Hematopoietic multipotent progenitor cell treated with erythropoietin and hydrocortisone succinate and interleukin-3 and kit ligand, for 4 days (in vitro differentiated cells): ENCODE measurements at places on chromosomes 4 and X.

GRCh38 chrX:14505648-14506047 is 23.7 kb upstream of the GLRA2 start:
- no peak for DNase-seq

- no peak for DNase-seq
These were observed 2.4 kb upstream of the SNX12 start for GRCh38 chrX:71070531-71070930.

DNA sequence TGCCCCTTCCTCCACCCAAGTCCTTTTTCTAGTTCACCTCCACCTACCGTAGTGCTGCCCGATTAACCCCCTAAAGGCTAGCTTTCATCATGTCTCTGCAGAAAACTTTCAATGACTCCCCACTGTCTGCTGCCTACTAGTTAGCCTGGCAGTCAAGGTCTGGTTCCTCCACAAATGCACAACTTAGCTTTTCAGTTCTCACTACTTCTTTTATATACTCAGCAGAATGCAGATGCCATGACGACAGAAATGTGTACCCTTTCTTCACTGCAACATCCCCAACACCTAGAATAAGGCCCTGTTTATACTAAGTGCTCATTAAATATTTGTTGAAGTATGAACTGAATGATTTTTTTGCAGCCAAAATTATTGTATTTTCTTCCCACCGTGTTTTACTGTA is 30.9 kb upstream of the RASGEF1B start:
- no peak for DNase-seq

DNA sequence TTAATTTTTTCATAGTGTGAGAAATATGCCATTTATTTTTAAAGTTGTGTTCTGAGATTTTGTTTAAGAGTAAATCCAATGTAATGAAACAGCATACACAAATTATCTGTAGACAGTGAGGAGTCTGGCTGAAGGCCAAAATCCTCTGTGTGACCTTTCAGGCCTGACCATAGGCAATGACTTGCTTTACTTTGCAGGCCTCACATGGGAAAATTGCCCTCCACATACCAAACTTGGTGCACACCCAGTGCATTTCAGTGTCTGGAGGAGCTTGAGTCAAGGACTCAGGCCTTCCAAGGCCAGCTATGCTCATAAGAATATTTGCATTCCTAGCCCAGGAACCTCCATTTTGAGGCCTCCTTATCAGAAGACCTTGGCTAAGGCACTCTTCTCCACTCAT is 430.1 kb downstream of the GABRG1 start:
- peak; percentile 21 for DNase-seq

DNA sequence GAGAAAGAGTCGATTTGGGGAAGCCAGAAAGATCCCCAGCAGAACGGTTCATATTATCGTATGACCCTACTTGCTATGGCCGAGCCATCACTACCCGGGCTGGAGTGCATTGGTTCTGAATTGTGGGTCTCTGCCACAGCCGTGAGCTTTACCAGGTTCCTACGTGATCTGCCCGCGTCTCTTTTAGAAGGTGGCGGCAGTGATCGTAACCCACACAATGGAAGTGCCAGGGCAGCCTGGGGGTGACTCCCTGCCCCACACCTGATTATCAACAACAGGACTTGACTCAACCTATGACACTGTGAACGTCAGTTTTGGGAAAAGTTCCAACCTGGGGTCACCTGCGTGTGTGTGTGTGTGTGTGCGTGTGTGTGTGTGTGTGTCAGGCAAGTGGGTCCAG is 90.8 kb downstream of the SHOX start:
- no peak for DNase-seq

- no peak for DNase-seq
These were observed 49.9 kb downstream of the FAM114A1 start for GRCh38 chr4:38917481-38918025.

GRCh38 chr4:1980561-1981041 is 28.2 kb downstream of the NELFA start:
- DNase-seq, result no peak

- peak; percentile 100 for DNase-seq
These were observed at the start of gene FAM193A for GRCh38 chr4:2536193-2537010. Gene FAM193A, plus strand, starts transcription at chr4:2536647. Its CDS starts 269 bp downstream, at chr4:2536916.

DNA sequence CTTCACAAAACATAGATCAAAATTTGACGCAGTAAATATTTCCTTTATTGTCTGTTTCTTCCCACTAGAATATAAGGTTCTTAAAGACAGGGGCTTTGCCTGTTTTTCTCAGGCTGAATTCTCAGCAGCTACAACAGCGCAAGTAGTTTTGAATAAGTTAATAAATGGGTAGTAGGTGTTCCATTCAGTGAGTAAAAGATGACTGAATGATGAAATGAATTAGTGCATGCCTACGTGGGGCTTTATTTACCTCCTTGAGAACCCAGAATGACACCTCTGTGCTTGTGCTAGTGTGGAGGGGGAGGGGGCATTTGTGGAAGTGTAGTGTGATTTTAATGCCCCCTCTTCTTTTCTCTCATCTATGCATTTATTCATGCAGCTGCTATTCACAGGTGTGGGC is 278.9 kb downstream of the FBXW7 start:
- DNase-seq, result no peak

DNA sequence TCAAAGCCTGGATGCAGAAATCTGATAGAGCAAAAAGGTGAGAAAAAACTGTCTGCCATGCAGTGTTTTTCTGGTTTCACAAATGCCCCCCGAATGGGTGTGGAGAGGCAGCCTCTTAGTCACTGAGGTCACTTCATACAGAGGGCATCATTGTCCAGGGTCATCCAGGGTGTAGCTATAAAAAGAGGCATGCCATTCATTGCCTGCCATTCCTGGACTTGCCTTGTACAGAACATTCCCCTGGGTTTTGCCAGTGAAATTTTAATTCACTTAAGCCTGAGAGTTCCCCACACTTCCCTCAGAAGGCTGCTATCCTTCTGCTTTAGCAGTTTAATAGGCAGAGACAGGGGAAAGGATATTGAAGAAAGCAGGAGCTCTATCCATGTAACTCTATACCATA is 230.3 kb downstream of the UNC5C start:
- no peak for DNase-seq

DNA sequence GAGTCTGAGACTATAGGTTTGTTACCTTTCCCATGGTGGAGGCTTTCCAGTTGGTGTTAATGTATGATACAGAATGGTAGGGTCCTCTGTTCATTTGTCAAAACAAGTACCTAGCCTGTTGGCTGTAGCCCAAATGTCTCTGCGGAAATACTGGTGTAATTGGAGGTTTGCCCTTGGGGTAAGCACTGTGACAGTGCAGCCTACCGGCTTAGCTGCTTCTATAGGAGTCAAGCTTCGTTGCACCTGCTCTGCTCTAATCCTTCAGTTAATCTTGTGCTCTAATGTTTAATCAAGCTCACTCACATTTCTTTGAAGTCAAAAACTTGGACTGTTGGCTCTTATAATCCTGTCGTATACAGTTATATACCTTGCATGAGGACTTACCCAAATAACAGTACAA is 203.4 kb downstream of the CCNG2 start:
- no peak for DNase-seq

DNA sequence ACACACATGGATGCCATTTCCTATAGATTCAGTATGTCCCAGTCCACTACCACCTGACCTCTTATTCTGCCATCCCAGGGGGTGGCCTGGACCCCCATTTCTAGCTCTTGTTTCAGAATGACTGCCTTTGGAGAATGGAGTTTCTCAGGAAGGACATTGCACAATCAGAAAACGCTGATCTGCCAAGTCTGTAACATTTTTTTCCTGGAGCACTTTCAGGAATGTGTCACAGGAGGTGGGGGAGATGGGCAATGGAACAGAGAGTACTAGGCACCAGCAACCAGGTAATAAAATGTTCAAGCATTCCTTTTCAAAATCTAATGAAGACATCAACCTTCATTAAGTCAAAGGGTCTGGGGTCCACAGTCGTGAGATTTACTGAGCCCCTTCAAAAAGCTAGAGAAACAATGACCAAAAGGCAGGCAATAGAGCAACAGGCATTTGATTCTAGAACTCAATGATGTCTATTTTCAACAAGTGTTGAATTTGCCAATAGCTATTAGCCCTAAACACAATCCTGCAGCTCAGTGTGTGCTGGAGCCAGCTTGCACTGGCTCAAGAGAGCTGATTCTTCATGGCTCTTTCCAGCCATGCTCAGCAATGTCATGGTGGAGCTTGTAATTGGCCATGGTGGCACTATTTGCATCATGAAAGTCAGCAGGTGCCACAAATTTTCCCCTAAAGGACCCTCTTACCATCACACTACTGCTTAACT is 87.1 kb downstream of the KDR start:
- no peak for DNase-seq

GRCh38 chrX:152638443-152638904 is 779 bp downstream of the GABRQ start:
- DNase-seq, result no peak

- DNase-seq, result no peak
These were observed 122.8 kb downstream of the RBMX2 start for GRCh38 chrX:130524476-130525194.

- no peak for DNase-seq
These were observed 12.7 kb upstream of the STARD8 start for GRCh38 chrX:68634649-68635227.

DNA sequence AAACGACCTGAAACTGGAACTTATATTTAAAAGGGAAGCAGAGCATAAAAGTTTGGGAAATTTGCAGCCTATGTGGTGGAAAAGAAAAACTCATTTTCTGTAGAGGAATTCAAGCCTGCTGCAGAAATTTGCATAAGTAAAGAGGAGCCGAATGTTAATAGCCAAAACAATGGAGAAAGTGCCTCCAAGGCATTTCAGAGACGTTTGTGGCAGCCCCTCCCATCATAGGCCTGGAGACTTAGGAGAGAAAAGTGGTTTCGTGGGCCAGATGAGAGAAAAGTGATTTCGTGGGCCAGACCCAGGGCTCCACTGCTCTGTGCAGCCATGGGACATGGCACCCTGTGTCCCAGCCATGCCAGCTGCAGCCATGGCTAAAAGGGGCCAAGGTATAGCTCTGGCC is 361.9 kb downstream of the PCDH19 start:
- DNase-seq, result no peak

GRCh38 chr4:180280726-180281297 is 1962.4 kb upstream of the TENM3 start:
- no peak for DNase-seq

GRCh38 chrX:40108162-40108958 is 10.6 kb upstream of the BCOR start:
- DNase-seq, result peak; percentile 45

DNA sequence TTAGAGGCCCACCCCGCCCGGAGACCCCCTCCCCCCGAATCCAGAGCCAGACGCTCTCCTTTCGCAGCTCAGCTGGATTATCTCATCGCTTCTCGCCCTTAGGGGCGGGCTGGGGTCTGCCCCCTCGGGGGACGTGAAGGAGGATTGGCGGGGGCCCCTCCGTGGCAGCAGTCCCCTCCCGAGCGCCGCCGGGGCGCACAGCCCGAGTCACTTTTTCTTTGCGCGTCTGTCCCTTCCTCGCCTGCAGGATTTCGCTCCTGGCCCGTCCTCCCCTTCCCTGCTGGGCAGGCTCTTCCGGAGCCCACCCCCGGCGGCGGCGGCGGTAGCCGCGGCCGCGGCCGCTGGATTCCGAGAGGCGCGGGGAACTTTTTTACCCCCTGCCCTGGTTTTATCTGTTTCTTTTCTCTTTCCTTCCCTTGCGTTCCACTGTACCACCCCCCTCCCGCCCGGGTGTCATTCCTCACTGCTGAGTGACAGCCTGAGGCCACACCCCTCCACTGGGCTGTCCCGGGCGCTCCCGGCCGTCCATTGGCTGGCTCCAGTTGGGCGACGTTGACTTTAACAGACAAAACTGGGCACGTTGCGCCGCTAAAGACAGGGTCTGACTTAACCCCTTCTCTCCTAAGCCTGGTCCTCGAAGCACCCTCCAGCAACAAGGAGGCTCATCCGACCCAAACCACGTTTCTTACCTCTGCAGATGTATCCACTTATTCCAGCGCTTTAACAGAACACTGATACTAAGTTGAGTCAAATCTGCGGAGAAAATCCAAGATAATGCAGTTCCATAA is 492 bp upstream of the NKX3-2 start:
- DNase-seq, result peak; percentile 77

DNA sequence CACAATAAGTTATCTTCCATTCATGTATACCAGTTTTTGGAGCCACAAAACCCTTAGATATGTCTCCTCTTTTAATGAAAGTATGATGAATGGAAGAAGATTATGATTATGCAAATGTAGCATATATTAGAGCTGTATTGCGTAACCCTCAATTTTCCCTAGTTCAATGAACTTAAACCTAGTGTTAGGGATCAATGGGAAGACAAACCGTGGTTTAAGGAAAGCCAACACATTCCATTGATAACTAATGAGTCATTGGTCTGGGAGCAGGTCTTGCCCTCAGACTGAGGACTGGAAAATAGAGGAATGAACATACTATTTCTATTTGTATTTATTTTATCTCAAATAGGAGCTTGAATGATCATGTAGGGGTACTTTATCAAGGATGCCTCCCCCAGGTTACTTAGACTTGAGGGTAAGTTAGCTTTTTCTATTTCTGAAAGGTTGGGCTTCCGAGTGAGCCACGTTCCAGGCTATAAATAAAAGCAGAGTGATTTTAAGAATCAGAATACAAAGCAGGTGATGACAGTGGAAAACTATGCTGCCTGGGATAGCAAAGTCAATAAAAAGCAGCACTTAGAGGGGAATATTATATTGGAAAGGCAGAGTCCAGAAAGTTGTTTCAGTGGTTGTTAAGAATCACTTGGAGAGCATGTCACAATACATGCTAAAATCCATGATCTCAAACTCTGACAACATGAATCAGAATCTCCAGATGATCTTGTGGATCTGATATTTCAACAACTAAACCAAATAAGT is 356.0 kb downstream of the ADAM29 start:
- DNase-seq, result no peak

- no peak for DNase-seq
These were observed 39.5 kb downstream of the EFNB1 start for GRCh38 chrX:68868316-68868715.

- no peak for DNase-seq
These were observed 69.0 kb upstream of the HDAC8 start for GRCh38 chrX:72641611-72642010.

DNA sequence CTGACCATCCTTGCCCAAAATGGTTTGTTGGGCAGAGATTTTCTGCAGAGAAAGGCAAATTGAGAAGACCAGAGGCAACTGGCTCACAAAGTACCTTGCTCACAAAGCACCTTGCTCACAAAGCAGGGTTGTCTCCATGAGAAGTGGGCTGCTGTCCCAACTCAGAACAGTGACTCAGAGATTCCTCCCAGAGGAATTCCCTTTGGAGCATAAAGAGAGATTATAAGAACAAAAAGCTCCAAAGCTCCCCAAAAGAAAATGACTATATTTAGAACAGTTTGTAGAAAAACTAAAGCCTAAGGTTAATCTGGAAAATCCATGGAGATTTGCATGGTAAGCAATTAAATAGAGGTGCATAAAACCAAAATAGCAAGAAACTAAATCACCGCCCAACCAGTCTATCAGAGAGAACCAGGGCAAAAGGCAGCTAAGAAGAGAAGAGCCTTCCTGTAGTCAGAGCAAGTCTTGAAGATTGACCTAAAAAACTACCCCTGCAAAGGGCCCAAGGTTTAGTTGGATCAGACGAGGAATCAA is 731.4 kb downstream of the FAT4 start:
- no peak for DNase-seq

- no peak for DNase-seq
These were observed 1165.0 kb upstream of the TENM3 start for GRCh38 chr4:181078196-181078595.
